ENCODE measurements at places on chromosomes 12 and 14. TPM values are rescaled to one million over a fixed set of nuclear protein-coding genes. Genes with fewer than 3 reads are reported as not detected.

DNA sequence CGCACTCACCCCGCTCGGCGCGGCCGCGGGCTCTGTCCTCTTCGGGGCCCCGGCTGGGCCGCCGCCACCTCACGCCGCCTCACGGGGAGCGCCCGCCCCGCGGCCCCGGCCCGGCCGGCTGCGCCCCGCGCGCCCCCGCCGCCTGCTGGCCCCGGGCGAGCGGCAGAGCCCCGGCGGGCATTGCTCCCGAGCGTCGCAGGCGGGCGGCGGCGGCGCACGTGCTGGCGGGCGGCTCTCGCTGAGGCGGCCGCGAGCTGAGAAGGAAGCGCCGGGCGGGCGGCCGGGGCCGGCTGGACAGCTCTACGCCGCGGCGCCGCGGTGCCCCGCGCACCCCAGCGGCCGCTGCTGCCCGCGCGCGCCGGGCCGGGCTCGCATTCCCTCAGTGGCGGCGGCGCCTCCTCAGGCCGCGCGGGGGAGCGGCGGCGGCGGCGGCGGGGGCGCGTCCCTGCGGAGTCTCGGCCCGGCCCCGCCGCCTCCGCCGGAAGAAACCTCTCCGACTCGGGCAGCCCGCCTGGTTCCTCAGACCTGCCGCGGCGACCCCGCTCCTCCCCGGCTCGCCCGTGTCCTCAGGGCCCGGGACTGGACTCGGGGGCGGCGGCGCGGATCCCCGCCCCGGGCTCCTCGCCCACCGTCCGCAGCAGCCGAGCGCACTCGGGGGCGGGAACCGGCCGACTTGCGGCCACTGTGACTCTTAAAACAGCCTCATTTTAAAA, at the start of gene PITPNM2:
Gene PITPNM2 (minus strand): TSS at position 347 of the 713 bp plus-strand sequence. CDS start 116,500 bp downstream, outside the sequence.
- DNase-seq = no peak

MSRB3 gene
- total RNA-seq = 75.9 TPM

- no peak for DNase-seq
These were observed 1194.7 kb downstream of the GALC start for GRCh38 chr14:86798330-86798729.

ERG28 gene
- total RNA-seq = 4.3 TPM

ANKRD13A gene
- total RNA-seq = 99.9 TPM

DNA sequence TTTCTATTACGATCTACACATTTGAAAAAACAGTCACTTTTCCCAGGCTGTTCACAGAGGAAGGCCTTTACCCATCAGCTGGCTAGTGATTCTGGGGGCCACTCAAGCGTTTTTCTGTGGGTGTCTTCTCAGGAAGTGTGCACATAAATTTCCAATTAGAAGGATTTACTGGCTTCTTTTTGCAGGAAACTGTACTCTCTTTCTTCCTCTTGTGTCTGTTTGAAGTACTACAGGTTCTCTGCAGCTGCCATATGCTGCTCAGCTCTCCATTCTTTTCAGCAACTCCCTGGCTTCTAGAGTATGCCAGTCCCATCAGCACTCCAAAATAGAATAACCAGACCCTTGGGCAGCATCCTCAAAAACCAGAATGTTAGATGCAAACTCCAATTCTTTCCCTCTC, 110.4 kb upstream of the NAV3 start:
- no peak for DNase-seq

DNA sequence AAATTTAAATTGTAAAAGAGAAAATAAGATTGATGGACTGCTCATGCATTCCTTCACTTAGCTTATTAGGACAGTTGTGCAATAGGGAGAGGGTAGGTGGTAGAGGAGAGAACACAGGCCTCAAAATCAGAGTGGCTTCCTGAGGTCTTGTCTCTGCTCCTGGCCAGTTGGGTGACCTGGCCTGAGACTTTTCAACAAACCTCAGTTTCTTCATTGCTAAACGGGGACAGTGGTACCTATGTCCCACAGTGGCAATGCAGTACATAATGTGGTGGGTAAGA, 2.6 kb downstream of the MAP3K12 start:
- DNase-seq = no peak

GRCh38 chr12:100608776-100609175, 35.3 kb downstream of the GAS2L3 start:
- DNase-seq = peak; percentile 42

GRCh38 chr12:116143909-116144308, 133.6 kb downstream of the MED13L start:
- DNase-seq = no peak

DNA sequence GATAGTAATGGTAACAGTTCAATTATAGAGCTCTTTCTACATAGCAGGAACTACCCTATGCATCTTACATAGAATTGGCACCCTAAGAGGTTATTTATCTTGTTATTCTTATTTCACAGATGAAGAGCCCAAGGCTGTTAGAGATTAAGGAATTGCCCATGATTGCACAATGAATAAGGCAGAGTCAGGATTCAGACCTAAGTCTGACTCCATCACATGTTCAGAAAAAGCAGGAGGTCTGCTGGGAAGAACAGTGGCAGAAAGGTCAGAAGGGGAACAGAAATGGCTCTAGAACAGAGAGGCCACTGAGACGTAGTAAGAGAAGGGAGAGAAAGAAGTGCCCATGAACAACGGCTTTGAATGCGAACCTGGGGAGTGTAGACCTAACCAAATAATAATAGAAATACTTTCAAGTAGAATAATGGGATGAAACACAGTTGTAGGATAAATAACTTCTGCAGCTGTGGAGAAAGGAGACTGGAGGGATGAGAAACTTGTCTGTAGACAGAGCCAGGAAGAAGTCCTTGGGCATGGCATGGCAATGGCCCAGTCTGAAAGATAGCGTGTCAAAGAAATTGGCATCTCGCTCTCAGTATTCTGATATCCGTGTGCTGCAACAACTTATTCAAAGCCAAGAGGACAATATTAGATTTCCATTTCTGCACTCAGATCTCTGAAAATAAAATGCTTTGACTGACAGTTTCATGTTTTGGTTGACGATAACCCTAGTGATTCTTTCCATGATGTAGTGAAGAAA, 17.6 kb downstream of the MYBPC1 start:
- no peak for DNase-seq

- peak; percentile 50 for DNase-seq
These were observed 71.2 kb downstream of the ITPK1 start for GRCh38 chr14:93044556-93044955.

GRCh38 chr12:31518680-31519227, 72.2 kb downstream of the DENND5B start:
- DNase-seq = no peak

DNA sequence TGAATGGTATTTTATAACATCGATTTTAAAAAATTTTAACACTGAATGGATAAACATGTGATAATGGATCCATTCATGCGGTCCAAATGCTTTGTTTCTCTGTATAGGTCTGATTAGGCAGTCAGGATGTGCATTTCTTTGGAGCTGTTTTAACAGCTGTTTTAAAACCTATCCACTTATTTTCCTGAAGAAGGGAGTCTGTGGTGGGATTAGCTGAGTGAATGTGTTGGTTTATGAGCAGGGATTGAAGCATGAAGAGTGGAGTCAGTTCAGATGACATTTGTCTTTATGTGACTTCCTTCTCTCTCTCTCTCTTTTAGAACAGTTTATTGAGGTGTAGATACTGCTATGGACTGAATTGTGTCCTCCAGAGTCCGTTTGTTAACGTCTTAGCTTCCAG, 37.7 kb downstream of the GLT8D2 start:
- no peak for DNase-seq

GLT8D2 gene
- not detected for total RNA-seq

GPR68 gene
- 0.81 TPM for total RNA-seq

DNA sequence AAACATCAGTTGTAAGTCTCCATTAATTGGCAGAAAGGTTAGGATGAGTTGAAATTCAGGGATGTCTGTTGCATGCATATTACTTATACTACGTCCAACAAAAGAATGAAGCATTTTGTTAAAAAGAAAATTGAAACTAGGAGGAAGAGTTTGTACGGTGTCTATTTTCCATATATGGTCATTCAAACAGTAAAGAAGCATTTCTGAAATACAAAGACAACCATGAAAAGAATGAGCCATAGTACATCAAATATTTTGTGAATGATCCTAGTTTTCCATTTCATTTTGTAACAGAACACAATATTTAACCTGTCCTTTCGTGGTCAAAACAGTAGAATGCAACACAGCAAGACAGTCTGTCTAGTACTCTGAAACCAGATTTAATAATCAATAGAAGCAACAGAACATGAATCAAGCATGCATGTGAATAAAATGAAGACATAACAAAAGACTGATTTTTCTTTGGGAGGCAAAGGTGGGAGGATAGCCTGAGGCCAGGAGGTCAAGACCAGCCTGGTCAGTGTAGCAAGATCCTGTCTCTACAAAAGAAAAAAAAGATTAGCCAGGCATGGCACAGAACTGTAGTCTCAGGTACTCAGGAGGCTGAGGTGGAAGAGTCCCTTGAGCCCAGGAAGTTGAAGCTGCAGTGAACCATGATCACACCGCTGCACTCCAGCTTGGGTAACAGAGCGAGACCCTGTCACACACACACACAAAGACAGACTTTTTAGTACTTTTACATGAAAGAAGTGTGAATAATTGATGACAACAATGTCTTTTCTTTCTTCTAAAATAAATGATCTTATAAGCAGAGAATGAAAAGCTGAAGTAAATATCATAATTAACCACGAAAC, 156.0 kb downstream of the LRIG3 start:
- DNase-seq = no peak

GRCh38 chr14:61026526-61026925, 45.5 kb downstream of the SLC38A6 start:
- no peak for DNase-seq

PLA2G1B gene
- total RNA-seq = 1.3 TPM

DNA sequence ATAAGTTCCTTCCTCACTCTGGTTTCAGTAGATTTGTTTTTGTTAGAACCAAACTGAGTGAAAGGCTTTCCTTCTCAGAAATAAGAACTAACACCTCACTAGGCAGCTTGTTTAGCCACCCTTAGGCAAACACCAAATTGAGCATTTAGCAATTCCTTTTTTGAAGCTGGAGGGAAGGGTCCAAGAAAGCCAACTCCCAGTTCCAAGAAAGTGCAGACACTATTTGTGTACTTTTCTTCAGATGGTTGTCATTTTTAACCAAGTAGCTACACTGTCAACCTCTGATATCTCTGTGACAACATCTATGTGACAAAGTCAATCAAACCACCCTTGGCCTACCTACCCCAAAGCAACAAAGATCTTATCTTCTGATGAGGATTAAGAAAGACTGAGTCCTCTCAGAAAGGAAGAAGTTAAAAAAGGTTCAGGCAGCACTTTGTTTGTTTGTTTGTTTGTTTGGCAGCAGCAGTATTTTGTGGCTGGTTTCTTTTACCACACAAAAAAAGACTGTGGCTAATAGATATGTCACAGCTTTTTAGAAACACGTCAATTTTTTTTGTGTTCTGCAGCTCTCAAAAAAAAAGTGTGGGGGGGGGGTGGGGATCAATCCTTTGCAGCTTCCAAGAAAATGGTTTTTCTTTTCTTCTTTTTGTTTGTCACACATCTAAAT, 203.8 kb downstream of the CRADD start:
- DNase-seq = no peak

MGAT4C gene
- under 0.01 TPM for total RNA-seq

MYH7 gene
- total RNA-seq = not detected

NR1H4 gene
- total RNA-seq = not detected

PLXNC1 gene
- total RNA-seq = 49.8 TPM

GRCh38 chr12:49741882-49742620, 694 bp downstream of the TMBIM6 start:
- DNase-seq = peak; percentile 92

- DNase-seq = no peak
These were observed 234.4 kb upstream of the PRKD1 start for GRCh38 chr14:30162066-30162465.

DNA sequence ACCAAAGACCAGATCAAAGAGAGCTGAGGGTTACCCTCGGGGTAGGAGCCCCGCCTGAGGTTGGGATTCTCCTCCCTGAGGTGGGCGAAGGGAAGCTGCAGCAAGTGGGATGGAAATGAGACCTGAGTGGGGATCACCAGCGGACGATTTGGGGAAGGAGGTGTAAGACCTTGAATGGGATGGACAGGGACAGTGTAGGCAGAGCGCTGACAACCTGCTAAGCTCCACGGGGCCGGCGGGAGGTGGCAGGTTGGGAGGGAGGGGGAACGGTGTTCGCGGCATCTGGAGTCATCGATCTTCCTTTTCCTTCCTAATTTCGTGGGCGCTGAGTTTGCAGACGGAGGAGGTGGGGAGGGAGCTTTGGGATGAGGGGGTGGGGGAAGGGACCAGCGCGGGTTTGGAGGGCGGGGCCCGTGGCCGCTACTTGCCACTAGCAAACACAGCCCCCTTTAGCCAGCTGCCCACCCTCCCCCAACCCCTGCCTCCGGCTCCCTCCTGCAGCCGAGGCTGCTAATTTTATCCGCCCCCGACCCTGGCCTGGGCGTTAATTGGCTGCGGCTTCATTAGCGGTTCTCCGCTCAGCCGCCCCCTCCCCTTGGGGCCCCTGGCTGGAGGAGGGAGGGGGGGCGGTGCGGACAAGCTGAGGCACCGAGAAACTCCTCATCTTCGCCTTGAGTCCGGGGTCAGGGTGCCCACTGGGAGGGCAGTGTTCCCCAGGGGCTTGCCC, 2.8 kb upstream of the SHMT2 start:
- DNase-seq = no peak

DNA sequence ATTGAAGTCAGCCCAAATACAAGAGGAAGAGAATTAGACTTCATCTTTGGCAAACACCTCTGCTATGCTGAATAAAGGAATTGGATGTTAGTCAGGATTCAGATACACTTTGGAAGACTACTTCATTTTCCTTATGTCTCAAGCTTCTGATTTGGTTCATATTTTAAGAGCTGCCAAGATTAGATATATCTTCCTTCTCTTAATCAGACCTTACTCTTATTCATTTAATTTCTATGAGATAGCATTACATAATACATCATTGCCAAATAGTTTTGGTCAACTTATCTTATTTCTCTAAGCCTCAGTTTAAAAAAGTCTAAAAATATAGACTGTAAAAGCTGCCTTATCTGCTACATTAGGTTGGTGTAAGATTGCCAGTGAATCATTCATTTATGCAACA, 330.6 kb upstream of the NAV3 start:
- no peak for DNase-seq

GRCh38 chr12:115871714-115872113, 405.8 kb downstream of the MED13L start:
- DNase-seq = no peak

GALNT16 gene
- under 0.01 TPM for total RNA-seq

DNA sequence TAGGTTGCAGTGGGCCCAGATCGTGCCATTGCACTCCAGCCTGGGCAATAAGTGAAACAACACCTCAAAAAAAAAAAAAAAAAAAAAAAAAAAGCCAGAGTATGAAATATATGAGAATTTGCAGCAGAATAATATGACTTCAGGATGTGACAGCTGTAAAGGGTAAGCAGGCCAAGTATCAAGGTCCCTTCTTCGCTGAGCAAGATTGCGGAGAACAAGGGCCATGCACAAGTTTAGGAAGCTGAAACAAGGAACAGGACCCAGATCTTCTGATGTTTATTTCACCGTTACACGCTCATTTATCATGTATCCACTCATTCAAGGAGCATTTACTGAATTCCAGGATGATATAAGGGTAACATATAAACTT, 659 bp upstream of the FOXJ2 start:
- DNase-seq = peak; percentile 35

DNA sequence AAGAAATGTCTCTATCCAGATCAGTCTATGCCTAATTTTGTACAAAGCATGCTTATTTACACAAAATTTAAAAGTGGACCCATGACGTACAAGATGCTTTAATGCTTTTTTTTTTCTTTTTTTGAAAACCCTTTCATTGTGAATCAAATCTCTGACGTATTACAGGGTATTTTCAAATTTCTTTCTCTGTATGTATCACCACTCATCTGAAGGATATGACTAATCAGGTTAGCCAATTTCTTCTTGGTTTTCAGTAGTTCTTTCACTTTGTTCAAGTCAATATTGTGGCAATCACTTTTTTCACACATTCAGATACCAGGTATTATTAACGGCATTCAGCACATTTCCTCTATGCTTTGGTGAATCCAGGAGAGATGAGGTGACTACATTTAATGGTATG, 685.3 kb downstream of the TRHDE start:
- no peak for DNase-seq
